ENCODE measurements at places on chromosomes 2 and 18.

- no peak for DNase-seq
Measured at GRCh38 chr18:39558658-39559057, 1993.1 kb upstream of the CELF4 start.

GRCh38 chr2:26846334-26847306 is 1.3 kb upstream of the DPYSL5 start:
- peak; percentile 70 for DNase-seq

GRCh38 chr18:74499633-74500032 is 3.5 kb downstream of the CNDP2 start:
- peak; percentile 62 for DNase-seq

DNA sequence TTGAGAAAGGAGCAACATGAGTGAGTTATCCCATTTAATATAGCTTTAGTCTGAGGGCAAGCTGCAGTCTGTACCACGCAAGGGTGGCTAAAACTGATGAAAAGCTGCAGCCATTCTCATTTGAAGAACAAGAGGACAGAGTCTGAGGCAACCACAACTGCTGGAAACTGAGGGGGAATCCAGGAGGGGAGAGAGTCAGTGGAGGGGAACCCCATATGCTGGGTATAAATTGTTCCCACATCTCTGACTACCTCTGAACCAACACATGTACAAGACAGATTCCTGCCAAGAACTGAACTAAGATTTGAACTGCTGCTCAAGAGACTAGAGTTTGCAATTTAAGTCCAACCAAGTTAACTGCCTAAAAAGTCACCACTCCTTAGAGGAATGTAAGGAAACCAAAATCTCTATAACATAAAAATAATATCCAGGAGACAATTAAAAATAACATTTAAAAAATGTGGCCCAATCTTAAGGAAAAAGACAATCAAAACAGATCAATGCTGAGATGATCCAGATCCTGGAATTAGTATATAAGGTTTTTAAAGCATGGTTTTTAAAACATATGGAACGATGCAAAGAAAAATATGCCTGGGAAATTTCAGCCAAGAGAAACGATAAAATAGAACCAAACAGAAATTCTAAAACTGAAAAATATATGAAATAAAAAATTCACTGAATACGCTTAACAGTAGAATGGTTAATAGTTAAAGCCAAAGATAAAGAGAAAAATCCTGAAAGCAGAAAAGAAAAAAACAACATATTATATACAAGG is 11.2 kb downstream of the CWC22 start:
- no peak for DNase-seq

- DNase-seq: no peak
Measured at GRCh38 chr2:235640926-235641723, 147.3 kb downstream of the AGAP1 start.

DNA sequence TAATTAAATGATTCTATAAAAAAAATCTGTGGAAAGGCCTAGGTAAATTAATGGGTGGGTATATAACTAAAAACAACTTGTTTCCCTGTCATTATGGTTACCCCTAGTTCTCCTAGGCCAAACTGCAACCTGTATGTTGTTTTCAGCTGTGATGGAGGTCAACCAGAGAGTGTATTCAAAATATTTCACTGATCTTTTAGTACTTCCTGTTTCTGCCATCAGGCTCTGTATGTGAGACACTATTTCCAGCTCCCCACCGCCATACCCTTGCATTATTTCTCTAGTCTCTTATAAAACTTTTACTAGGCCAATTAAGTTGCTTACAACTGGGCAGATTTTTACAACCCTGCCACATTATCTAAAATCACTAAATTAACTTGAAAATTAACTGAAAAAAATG is 21.0 kb upstream of the CDKL4 start:
- no peak for DNase-seq

- DNase-seq: no peak
Measured at GRCh38 chr2:209308415-209308814, 115.4 kb upstream of the MAP2 start.

- DNase-seq: no peak
Measured at GRCh38 chr2:216170076-216170763, 61.1 kb downstream of the XRCC5 start.

- no peak for DNase-seq
Measured at GRCh38 chr18:47346016-47346415, 94.6 kb upstream of the SKOR2 start.

- DNase-seq: no peak
Measured at GRCh38 chr2:215983581-215984351, 29.6 kb downstream of the MREG start.

DNA sequence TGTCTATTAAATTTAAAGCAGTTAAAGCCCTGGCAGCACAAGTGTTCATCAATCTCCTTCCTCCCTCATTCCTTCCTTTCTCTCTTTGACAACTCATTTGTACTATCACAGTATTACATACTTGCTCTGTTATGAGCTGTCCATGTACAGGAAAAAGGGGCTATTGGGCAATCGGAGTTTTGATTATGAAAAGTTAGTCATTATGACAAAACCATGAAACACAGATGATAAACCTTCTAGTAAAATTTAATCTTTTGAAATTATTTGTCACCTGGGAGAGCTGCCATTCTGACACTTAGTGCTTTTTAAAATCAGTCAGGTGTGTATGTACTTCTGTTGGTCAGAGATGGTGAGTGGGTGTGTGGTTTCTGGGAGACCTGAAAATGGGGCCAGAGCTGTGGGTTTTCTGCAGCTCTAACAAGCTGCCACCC is 39.4 kb downstream of the MAP4K4 start:
- DNase-seq: no peak

DNA sequence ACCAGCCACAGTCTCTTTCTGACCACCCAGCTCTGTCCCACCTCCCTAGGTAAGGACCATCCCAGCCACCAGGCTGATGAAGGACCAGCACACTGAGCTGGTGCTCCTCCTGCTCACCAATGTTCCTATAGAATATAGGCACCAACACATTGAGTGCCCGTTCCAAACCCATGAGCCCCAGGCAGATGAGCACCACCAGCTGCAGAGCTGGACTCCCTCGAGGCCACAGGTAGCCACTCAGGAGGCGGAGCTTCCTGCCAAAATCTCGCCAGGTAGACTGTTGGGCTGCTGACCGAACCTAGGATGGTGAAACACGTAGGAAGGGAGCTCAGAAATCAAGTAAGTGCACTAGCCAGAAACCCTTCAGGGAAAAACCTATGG is 2.2 kb downstream of the ABCB6 start:
- no peak for DNase-seq

DNA sequence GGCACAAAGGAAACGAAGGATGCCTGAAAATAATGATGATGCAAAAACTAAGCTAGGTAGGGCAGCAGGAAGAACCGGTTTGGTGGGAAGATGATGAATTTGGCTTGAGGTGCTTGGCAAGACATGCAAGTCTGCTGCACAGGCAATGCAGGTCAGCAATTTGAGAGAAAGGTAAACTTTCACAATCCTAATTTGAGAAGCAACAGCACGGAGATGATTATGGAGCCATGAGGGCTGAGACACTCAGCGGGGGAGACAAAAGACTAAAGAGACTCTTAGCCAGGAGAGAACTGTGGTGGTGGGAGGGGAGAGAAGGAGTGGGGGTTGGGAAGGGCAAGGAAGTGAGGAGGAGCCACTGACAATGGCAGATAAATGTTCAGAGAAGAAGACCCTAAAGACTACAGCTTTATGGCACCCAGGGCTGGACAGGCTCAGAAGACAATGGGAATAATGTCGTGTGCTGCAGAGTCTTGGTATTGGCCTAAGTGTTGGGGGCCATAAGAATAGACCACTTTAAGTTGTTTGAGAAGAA is 19.4 kb upstream of the RNF149 start:
- no peak for DNase-seq

GRCh38 chr2:64420677-64421076 is 33.3 kb upstream of the LGALSL start:
- DNase-seq: no peak

DNA sequence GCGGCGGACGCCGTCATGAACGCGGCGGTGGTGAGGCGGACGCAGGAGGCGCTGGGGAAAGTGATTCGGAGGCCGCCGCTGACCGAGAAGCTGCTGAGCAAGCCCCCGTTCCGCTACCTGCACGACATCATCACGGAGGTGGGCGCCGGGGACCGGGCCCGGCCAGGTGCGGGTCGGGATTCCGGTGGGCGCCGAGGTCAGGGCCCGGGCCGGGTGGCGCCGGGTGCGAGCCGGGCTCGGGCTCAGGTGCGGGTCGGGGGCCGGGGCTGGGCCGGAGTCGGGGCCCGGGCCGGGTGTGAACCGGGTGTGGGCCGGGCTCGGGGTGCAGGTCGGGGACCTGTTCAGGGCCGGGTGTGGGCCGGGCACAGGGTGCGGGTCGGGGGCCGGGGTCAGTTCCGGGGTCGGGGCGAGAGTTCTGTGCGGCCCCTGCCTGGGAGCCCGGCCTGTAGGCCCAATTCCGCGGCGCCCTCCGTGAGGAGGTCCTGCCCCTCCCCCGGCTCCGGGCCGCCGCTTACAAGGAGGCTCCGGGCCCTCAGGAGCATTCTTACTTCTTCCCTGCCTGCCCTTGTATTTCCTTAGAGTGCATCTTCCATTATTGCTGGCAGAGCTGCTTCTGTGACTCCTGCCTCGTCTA is 447 bp downstream of the TRAF3IP1 start:
- DNase-seq: peak; percentile 26

- no peak for DNase-seq
Measured at GRCh38 chr2:165594935-165595255, 125.4 kb downstream of the CSRNP3 start.

GRCh38 chr2:54704688-54705605 is 18.5 kb upstream of the EML6 start:
- DNase-seq: no peak
